ENCODE measurements at places on chromosomes 6 and 20.

- no peak for DNase-seq
Measured at GRCh38 chr6:82573254-82573972, 209.8 kb downstream of the TPBG start.

- DNase-seq = peak; percentile 82
Measured at GRCh38 chr6:159460476-159460875, 232.6 kb downstream of the SOD2 start.

GRCh38 chr6:44820321-44820720, 432.8 kb downstream of the CDC5L start:
- no peak for DNase-seq

DNA sequence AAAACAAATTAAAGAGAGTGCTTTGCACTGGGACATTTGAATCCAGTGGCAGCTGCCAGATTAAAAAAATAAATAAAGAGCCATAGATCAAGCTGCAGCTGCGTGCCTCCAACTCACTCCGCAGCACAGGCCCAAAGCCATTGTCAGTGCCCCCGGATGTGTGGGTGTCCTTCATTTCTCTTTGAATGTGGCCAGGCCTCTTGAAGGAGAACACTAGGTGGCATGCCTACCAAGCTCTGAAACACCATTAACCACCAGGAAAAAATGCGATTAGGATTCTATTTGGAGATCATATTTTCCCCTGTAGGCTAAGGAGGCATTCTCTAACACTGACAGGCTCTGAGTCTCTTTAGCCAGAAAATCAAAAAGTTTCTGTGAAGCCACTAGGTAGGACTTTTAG, 549.8 kb downstream of the PRKN start:
- DNase-seq = peak; percentile 4

- DNase-seq = peak; percentile 94
Measured at GRCh38 chr6:31399589-31400466, 3.6 kb upstream of the MICA start.

GRCh38 chr20:46213946-46214823, 94.1 kb downstream of the CDH22 start:
- no peak for DNase-seq

DNA sequence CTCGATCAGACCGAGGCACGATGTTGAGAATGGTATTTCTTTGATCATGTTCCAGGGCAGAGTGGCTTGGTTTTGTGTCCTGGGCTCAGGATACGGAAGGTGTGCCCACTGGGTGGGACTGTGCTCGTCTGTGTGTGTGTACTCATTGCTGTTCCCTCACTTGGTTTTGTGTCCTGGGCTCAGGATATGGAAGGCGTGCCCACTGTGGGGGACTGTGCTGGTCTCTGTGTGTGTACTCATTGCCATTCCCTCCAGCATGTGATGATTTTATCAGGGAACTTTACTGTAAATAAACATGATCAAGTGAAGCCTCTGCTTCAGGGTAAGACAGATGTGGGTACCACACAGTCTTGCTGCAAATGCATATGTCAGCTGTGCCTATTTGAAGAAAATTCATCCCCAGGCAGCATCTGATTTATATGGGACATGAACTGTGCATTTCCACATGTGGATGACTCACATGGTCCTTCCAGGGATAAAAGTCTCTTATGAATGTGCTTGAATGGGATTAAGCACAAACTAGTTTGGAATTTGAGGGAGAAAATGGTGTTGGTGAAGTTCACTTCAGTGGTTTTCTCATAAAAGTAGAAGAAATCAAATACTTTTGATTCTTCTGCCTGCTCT, 274.3 kb downstream of the QKI start:
- DNase-seq = no peak

DNA sequence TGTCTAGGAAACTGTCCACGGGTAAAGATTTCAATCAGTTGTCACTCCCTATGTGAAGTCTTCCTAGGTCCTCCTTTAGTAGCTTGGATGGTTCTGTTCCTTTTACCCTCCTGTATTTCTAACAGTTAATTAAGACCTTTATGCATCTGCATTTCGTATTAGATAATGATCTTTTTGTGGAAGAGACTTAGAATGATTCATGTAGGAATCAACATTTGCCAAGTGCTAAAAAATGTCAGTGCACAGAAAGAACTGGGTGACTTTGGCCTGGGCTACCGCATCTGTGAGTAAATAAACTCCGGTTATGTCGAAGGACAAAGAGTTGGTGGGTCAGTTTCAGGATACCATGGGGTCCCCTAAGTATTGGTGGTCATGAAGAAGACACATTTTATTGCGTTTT, 918.0 kb downstream of the TFAP2A start:
- DNase-seq = no peak

Data from ELF-1 (cell line).